Mammary epithelial cell (primary cell): ENCODE measurements at places on chromosomes 11 and 22. TPM values are rescaled to one million over a fixed set of nuclear protein-coding genes. Genes with fewer than 3 reads are reported as not detected.

Gene NRIP3
- 2.1 and 2.4 TPM in 2 replicates for total RNA-seq

Gene NUP98
- 73.2 and 73.6 TPM in 2 replicates for total RNA-seq

- no peak for DNase-seq
Observed at GRCh38 chr22:32998373-32998772, 59.8 kb downstream of the SYN3 start.

- no peak for DNase-seq
Observed at GRCh38 chr22:34969001-34969790, 96.8 kb upstream of the ISX start.

- no peak for DNase-seq
Observed at GRCh38 chr22:25447067-25447685, 117.3 kb upstream of the GRK3 start.

DNA sequence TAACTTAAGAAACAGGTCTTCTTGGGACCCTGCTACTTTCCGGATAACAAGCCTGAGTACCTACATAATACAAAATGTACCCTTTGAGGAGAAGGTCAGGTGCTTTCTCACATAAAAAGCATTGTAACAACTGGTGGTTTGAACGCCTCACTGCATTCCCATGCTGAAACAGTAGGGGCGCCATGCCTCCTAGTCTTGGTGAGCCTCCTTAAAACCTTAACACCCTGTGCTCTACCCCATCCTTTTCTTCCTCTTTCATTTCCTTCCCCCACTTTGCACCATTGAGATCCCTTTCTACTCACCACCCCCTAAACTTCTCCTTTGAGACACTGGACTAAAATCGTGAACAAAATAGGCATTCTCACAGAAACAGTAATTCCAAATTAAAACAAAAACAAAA is 729.3 kb downstream of the NTM start:
- DNase-seq = no peak
